ENCODE measurements at places on chromosomes 12 and 14.

GRCh38 chr14:86168371-86168770 lies 638.4 kb downstream of the FLRT2 start:
- no peak for DNase-seq

DNA sequence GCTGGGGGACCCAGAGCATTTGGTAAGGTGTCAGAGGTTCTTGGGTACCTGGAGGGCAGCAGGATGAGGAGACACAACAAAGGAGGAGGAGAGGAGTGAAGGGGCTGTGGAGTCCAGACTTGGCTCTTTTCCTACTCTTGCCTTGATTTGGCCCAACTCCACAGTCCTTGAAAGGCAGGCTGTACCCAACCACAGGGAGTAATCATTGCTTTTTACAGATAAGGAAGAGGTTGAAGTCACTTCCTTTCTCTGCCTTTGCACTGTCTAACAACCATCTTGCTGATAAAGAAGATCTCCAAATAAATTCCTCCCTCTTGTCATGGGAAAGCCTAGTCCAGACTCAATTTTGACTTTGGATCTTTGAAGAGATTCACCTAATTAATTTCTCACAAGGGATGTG lies 226.8 kb upstream of the HMGA2 start:
- DNase-seq = no peak

- no peak for DNase-seq
Observed at GRCh38 chr14:69495341-69495921, 10.9 kb downstream of the PLEKHD1 start.

- no peak for DNase-seq
Observed at GRCh38 chr14:29805415-29806123, 122.1 kb downstream of the PRKD1 start.

GRCh38 chr12:50916292-50916691 lies 36.1 kb upstream of the HIGD1C start:
- DNase-seq = no peak

GRCh38 chr14:105153331-105153731 lies 15.2 kb downstream of the JAG2 start:
- no peak for DNase-seq

- DNase-seq = no peak
Observed at GRCh38 chr12:49309386-49309785, 13.7 kb upstream of the TROAP start.

- no peak for DNase-seq
Observed at GRCh38 chr12:110744601-110745264, 2.0 kb upstream of the PPP1CC start.

DNA sequence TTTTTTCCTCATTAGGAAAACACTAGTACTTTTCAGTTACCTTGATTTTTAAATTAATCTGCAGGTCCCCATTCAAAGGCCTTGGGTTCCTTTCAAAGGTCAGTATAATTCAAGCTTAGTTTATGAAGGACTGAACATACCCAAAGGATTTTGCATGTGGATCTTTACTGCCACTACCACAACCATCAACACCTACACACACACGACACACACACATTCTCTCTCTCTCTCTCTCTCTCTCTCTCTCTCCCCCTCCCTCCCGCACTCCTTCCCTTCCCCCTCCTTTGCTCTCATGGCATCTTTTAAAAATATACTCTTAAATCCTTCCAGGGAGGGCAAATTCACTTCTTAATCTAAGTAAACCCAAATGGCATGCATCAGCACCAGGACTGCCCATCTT lies 28.8 kb downstream of the HIF1A start:
- no peak for DNase-seq

DNA sequence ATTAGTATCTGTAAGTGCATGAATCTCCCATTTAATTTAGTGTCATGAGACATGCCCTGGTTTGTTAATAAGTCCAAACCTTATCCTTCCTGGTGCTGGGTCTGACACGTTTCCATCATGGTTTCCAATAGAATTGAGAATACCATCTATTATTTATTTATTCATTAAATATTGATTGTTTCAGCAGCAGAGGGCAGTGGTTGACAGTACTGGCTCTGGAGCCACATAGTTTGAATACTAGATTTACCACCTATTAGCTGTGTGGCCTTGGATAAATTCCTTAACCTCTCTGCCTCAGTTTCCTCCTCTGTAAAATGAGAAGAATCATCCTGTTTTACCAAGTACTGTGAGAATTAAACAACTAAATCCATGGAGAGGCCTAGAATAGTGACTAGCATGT lies 941 bp upstream of the STAB2 start:
- no peak for DNase-seq

- DNase-seq = no peak
Observed at GRCh38 chr12:7555752-7556151, 52.2 kb upstream of the CD163 start.

DNA sequence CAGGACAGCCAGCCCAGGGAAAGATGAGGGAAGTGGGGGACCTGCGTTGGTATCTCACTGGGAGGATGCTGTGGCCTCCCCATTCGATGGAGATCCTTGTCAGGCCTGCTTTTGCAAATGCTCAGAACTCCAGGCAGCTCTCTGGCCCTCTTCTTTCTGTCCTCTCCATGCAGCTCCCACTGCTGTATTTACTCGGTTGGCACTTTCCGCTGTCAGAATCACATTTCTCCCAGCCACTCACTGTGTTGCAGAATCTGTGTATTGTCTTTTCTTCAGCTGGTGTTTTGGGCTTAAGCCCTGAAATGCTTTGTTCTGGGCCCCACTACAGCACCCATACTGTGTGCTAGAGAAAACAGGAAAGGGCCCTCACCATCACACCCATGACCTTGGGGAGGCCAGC lies 401.1 kb downstream of the RGS6 start:
- no peak for DNase-seq

DNA sequence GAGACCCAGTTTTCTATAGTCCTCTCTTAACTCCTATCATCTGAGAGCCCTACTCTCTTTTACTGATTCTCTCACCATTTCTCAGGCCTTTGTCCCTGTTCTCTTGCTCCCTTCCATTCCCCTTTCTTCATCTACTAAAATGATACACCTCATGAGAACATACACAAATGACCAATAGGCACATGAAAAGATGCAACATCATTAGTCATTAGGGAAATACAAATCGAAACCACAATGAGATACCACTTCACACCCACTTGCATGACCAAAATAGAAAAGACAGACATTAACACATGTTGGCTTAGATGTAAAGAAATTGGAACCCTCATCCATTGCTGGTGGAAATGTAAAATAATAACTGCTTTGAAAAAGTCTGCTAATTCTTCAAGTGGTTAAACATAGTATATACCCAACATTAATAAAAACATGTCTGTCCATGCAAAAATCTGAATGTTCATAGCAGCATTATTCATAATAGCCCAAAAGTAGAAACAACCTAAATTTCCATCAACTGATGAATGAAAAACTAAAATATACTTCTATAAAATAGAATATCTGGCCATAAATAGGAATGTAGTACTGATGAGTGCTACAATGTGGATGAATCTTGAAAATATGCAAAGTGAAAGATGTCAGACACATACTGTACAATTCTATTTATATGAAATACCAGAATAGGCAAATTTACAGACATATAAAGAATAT lies 66.0 kb downstream of the DENND5B start:
- DNase-seq = peak; percentile 31

GRCh38 chr14:57847096-57847495 lies 18.8 kb downstream of the SLC35F4 start:
- DNase-seq = no peak

DNA sequence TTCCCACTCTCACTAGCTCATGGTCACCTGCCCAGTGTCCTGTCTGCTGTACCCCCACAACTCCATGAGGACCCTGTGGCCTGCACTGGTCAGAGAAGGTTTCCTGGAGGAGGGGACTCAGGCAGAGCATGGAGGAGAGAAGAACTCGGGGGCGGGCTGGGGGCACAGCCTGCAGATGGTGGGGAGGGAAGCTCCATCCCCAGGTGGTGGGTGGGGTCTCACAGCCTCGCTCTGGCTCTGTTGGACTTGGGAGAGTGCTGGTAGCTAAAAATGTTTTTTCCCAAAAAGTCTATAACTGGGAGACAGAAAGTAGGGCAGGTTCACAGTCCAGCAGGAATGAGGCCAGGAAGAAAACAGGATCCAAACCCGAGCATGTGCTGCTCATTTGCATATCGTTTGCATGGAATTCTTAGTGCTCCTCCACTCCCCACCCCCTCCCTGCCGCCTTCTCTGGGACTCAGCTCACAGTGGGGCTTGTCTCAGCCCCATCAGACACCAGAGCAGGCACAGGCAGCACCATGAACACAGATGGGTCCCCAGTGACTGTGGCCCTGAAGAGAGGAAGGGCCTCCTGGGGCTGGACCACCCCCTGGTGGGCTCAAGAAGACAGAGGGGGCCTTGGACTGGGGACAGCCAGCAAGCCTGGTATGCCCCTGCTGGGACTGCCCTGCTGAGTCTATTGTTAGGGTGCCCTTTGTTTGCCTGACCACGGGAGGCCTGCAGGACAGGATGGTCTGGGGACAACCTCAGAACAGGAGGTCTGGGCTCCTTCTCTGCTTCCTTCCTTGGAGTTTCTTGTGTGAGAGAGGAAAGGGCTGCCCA lies 67.0 kb upstream of the SFSWAP start:
- DNase-seq = no peak

- no peak for DNase-seq
Observed at GRCh38 chr14:85475113-85475512, 54.8 kb upstream of the FLRT2 start.

DNA sequence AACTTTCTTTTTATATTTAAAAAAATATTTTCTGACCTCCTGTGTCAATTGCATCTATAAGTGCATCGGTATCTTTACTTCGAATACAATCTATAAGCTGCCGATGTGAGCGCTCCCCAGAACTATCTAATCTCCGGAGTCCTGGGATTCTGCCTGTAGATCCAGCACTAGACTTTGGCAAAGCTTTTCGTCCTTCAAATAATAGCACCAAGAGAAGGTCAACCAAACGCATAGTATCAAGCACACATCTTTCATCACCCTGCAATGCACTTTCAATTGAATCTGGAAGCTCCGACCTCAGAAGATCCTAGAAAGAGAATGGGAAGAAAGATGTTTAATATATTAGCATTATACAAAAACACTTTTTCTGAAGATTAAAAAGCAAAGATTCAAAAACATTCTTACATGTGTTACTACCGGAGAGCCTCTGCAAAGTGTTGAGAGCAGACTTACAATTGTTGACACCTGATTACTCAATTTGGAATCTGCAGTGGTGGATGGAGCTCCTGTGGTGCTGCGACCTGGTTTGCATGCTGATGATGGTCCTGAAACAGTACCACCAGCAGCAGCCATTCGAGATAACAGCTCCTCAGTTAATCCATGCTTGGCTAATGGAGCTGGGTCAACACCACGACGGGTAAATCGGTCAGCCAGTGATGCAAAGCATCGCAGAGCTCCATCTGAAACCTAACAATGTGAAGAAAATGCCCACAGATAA lies 34.3 kb downstream of the HECTD1 start:
- no peak for DNase-seq

DNA sequence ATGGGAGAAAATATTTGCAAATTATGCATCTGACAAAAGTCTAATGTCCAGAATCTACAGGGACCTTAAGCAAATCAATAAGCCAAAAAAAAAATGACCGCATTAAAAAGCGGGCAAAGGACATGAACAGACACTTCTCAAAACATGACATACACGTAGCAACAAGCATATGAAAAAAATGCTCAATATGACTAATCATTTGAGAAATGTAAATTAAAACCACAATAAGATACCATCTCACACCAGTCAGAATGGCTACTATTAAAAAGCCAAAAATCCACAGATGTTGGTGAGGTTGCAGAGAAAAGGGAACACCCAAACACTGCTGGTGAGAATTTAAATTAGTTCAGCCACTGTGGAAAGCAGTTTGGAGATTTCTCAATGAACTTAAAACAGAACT lies 16.1 kb downstream of the PAWR start:
- DNase-seq = no peak

- DNase-seq = no peak
Observed at GRCh38 chr12:44960423-44960822, 84.3 kb upstream of the NELL2 start.

- no peak for DNase-seq
Observed at GRCh38 chr12:54692353-54692752, 44.2 kb upstream of the DCD start.

DNA sequence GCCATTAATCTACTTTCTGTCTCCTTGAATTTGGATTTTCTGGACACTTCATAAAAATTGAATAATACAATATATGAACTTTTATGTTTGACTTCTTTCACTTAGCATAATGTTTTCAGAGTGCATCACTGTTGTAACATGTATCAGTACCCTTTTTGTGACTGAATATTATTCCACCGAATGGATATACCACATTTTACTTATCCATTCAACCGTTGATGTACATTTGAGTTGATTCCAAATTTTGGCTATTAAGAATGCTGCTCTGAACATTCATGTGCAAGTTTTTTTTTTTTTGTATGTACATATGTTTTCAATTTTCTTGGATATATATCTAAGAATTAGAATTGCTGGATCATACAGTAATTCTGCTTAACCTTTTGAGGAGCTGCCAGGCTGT lies 43.2 kb downstream of the CPSF2 start:
- no peak for DNase-seq

DNA sequence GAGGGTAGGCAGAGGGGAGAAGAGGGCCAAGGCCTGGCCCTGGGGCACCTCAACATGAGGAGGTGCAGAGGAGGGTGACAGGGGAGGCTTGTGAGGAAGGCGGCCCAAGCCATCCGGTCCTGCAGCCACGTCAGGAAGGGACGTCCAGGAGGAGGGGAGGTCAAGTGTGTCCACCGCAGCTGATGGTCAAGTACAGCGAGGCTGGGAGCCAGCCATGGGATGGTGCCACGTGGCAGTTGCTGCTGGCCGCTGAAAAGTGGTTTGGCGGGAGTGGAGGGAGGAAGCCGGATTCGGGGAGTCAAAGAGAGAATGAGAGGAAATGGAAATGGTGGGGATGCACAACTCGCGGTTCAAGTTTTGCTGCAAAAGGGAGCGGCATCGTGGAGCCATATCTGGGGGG lies 41.2 kb downstream of the PRIMA1 start:
- no peak for DNase-seq

- no peak for DNase-seq
Observed at GRCh38 chr12:54460317-54460923, 13.0 kb downstream of the GTSF1 start.

- no peak for DNase-seq
Observed at GRCh38 chr14:103277931-103278330, 56.1 kb upstream of the EIF5 start.

Measured in GM10248 (cell line).